Endodermal cell (in vitro differentiated cells): ENCODE measurements at places on chromosomes 16 and 17.

DNA sequence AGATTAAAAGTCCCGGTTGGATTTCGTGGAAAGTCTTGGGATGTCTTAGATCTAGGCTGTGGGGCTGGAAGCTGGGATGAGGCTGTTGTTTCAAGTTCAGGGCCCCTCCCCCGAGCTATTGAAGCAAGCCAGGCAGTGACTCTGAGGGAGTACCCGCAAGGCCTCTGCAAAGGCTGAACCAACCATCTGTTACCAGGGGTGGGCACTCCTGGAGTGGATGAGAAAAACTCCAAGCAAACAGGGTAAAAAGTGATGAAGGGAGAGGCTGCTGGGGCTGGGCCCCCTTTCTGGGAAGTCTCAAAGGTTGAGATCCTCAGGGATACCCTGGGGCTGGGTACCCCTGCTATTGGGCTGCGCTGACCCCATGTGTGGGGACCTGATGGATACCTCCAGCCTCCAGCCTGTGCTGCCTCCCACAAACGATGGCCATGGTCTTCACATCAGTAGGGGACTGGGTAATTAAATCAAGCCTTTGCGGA is 82.4 kb upstream of the KIFC3 start:
- DNase-seq, result no peak

DNA sequence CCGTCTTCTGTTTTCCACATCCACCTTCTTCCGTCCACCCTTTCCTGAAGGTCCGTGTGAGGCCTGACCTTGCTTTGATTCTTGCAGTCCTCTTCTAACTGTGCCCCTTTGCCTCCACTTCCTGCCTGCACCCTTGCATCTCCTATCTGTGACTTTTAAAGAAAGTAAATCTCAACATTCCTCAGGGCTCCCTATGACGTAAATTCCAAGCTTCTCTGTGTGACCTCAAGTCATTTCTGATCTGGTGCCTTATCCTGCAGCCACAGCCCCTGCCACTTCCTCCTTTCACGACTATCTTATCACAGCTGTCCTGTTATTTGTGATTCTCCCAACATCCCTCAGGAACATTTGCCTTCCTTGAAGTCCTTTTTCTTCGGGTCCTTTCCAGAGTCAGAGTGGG is 520.5 kb downstream of the CDH13 start:
- DNase-seq, result no peak

GRCh38 chr16:75860326-75861053 is 134.2 kb upstream of the CPHXL start:
- DNase-seq, result peak; percentile 53

GRCh38 chr16:53085369-53085843 is 30.6 kb downstream of the CHD9 start:
- no peak for DNase-seq

- DNase-seq, result no peak
Measured at GRCh38 chr16:74304164-74304834, 7.7 kb downstream of the PSMD7 start.

DNA sequence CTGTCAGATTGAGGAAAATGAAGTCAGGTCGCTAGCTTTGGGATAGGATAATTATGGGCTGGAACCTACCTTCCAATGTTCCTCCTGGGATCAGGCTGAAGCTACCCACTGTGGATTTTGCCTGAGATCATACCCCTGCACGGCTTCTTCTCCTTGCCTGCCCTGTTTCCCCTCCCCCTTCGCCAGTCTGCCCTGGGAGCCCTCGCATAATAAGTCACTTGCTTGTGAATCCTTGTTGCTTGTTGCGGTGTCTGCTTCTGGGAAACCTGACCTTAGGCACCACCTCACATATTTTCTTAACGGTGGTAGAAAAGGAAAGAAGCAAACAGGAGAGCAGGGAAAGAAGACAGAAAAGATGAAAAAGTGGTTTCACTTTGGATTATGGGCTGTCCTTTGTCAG is 13.3 kb upstream of the PMP22 start:
- DNase-seq, result peak; percentile 58

DNA sequence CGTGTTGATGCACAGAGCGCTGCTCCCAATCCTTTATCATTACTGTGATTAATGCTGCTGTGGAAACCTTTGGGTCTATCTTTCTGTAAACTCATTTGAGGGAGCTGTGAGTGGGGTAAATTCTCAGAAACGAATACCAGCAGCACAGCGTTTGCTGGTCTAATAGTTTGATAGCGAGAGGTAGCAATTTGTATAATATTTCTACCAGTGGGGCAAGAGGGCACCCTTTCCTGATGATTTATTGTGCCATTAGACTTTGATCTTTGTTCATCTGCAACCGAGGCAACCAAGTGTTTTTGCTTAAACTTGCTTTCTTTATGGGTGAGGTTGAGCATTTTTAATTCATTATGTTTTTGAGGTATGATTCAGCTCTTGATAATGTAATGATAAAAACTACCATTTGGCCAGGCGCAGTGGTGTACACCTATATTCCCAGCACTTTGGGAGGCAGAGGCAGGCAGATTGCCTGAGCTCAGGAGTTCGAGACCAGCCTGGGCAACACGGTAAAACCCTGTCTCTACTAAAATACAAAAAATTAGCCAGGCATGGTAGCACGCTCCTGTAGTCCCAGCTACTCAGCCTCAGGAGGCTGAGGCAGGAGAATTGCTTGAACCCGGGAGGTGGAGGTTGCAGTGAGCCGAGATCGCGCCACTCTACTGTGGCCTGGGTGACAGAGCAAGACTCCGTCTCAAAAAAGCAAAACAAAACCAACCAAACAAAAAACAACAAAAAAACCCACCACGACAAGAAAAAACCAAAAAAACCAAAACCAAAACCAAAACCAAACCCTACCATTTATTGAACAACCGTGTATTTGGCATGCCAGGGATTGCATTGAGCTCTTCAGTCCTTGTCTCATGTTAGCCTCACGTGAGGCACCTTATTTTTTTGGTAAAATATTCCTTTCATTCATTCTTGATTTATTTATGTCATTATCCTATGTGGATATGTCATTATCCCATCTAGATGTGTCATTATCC is 81.5 kb downstream of the PLCG2 start:
- DNase-seq, result no peak

- peak; percentile 95 for DNase-seq
Measured at GRCh38 chr16:75244844-75245758, 6.3 kb downstream of the BCAR1 start.

DNA sequence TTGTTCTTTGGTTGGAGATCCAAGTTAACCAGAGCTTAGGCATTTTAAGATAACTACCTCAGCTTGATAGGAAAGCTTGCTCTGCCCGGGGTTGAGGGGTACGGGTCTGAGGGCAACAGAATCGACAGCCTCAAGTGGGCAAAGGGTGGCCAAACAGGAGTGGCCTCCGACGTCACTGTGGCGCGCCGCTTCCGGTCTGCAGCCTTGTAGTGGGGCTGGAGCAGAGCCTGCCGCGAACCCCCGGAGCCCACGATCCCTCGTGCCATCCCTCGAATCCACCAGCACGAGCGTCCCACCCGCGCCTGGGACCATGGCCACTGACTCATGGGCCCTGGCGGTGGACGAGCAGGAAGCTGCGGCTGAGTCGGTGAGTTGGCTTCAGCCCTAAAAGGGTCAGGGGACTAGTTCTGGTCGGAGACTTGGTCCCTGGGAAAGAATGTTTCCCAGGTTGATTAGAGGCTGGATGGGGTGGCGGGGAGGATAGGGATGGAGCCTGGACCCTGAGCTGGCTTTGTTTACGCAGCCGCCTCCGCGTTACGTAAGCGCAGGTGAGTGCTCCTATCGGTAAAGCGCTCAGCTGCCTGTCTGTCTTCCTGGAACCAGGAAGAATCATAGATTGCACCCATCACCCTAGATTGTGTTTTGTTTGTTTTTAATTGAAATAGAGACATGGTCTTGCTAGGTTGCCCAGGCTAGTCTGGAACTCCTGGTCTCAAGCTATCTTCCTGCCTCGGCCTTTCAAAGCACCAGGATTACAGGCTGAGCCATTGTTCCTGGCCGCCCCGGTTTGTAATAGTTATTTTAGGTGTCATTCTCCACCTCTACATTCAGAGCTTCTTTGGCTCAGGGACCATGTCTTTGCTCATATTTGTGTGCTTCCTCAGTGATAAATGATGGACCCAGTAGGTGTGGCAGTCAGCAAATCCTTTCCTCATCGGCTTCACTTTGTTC is at the start of gene DDX19B:
TSS of gene DDX19B (plus strand) at position 199 of the 951 bp plus-strand sequence. CDS start at position 311, 112 bp downstream.
- peak; percentile 88 for DNase-seq

DNA sequence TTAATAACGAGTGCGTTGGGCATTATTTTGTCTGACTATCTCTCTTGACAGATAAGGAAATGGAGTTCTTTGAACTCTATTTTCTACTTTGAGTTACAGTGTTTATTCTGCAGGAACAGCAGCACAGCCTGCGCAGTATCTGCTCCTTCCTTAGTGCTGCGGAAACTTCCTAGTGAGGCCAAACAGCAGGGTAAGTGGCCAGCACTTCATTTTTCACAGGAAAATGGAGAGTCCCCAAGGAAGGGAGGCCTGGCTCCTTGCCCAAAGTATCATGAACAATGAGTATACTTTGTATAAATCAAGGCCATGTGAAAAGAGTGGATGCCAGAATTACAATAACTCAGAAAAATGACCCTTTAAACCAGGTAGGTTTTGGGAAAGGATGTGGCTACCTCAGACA is 140.6 kb downstream of the VPS53 start:
- DNase-seq, result no peak

GRCh38 chr17:81566461-81567126 is 14.4 kb upstream of the FAAP100 start:
- DNase-seq, result no peak

DNA sequence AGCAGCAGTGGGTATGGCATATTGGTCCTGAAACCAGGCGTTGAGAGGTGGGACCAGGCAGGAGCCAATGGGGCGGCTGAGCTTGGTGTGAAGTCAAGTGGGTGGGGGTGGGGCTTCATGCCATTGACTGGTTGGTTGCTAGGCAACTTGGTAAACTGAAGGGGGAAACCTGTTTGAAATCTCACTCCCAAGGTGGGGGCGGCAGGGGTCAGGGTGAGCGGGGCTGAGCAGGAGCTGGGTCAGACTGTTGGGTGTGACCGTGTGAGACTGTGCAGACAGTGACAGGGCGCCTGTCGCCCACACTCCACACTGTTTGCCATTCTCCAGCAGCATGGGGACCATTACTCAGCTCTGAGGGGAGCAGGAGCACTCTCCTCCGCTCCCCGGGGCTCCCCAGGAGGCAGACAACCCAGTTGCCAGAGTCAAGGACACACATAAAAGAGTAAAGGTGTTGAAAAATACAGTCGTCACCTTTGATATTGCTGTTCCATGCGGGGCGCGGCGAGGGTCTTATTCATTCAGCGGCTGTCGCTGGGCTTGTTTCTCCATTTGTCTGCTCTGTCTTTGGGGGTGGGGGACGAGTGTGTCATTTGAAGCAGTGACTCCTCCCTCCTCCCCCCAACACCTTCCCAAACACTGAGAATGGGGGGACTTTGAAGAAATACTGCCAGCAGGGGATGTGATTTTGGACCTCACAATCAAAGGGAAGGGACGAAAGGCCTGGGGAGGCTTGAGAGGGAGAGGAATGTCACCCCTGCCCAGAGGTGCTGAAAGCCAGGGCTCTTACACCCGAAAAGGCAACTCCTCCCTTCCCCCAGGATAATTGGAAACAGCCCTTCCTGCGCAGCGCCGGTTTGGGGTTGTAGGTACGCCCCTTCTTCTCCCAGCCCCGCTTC is 1.2 kb upstream of the EFNB3 start:
- peak; percentile 96 for DNase-seq

- no peak for DNase-seq
Measured at GRCh38 chr16:54597222-54597621, 310.6 kb upstream of the IRX3 start.

DNA sequence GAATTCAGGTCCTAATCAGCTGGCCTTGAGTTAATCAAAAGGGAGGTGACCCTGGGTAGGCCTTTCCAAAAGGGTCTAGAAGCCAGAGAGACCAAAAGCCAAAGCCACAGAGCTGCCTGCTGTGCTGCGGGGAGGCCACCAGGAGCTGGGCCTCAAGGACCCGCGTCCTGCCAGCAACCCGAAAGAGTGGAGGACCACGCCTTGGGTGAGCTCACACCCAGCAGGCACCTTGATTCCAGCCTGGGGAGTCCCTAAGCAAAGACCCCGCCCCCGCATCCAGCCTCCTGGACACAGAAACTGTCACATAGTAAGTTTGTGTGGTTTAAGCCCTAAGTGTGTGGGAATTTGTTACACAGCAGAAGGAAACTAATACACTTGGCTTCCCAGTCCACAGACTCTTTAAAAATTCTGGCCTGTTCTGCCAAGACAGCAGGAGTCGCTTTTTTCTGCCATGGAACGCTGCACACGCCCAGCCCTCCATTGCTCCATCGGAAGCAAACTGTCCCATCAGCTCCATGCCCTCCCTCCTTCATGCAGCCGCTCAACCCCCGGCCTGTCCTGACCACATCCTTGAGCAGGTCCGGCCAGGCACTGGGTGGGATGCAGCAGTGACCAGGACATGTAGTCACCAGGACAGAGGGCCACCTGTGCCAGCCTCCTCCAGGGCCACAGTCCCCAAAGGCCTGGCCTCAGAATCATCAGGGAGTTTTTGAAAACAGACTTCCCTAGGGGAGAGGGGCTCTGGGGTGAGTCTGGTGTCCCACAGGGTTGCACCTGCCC is 20.9 kb upstream of the RASD1 start:
- no peak for DNase-seq

- DNase-seq, result no peak
Measured at GRCh38 chr17:37342589-37342988, 33.2 kb upstream of the C17orf78 start.

DNA sequence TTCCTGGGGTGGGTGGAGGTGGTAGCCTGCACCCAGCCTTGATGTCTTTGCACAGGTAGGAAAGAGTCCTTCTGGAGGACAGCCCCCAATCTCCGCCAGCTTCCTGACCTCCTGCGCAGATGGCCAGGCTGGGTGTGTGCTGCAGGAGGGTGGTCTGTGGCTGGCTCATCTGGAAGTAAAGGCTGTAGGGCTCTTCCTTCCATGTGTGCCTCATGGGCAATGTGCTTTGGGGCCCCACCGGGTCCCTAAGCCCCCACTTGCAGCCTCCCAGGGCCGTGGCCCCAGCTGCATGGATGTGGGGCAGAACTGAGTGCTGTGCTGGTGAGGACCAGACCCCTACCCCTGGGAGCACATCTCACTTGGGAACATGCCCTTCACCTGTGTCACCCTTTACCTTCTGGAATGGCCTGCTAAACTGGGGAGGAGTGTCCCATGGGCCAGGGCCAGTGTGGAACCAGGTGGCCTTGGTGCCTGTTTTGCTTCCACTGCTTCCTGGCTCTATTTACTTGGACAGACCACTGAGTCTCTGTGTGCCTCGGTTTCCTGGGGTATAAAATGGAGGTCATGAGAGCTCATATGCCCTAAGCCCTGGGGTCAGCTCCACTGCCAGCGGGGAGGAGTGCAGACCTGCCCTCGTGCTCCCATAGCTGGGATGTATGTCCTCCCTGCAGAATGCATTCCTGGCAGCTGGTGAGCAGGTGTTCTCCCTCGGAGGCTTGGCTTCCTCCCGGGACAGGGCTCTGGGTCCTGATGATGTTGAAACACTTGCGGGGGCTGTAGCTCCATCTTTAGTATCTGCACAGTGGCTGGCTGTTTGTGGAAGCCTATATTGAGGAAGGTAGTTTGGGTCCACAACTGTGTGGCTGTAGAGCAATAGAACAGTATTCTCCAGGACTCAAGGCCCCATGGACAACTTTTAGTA is 18.0 kb downstream of the MPRIP start:
- peak; percentile 45 for DNase-seq

GRCh38 chr17:75262112-75262606 is 480 bp downstream of the MRPS7 start:
- no peak for DNase-seq

- DNase-seq, result no peak
Measured at GRCh38 chr16:3681206-3681605, 26.7 kb downstream of the DNASE1 start.
